ENCODE measurements at places on chromosomes 4 and X.

- no peak for DNase-seq
Observed at GRCh38 chr4:153374442-153374841, 30.0 kb downstream of the MND1 start.

DNA sequence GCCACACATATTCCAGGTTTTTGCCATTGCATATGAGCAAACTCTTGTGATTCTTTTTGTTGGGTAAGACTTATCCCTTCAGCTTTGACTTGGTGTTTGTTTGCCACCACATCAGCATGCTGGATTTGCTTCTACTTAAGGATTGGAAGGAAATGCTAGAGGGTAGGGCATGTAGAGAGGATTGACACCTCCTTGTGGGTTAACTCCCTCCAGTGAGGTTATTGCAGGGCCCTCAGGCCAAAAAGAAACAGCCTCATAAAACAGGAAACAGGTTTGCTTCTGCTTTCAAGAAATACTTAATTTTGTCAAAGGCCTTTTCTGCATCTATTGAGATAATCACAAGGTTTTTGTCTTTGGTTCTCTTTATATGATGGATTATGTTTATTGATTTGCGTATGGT is 15.2 kb upstream of the INPP4B start:
- DNase-seq, result no peak

DNA sequence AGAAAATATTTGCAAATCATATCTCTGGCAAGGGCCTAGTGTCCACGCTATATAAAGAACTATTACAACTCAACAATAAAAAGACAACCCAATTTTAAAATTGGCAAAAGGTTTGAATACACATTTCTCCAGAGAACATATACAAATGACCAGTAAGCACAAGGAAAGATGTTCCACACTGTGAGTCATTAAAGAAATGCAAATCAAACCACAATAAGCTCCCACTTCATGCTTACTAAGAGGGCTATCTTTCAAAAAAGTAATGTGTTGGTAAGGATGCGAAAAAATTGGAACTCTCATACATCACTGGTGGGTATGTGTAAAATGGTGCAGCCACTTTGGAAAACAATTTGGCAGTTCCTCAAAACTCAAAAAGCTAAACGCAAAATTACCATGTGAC is 884.0 kb upstream of the INTU start:
- no peak for DNase-seq

GRCh38 chr4:72991873-72992272 is 77.6 kb downstream of the COX18 start:
- no peak for DNase-seq

GRCh38 chr4:98150092-98150761 is 7.0 kb upstream of the STPG2 start:
- DNase-seq, result no peak

DNA sequence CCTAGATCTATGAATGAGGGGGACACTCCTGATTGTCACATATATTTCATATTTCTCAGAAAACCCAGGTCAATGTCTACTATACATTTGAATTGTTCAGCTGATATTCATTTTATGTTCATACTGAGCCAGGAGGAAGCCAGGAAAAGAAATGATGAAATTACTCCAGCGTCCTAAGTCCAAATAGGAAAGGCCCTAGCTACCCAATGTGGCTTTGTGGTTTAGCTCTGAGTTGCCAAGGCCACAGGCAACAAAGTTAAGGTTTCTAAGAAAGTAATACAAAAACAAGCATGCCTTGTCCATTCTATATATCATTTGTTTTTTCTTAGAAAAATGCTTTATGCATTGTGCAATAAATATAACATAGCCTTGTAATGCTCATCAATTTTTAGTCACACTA is 4.5 kb upstream of the CSN2 start:
- no peak for DNase-seq

- DNase-seq, result no peak
Observed at GRCh38 chr4:123922847-123923246, 526.3 kb downstream of the SPRY1 start.

- no peak for DNase-seq
Observed at GRCh38 chr4:138686106-138686835, 329.3 kb upstream of the NOCT start.

- no peak for DNase-seq
Observed at GRCh38 chrX:30951003-30951402, 61.9 kb upstream of the TAB3 start.

DNA sequence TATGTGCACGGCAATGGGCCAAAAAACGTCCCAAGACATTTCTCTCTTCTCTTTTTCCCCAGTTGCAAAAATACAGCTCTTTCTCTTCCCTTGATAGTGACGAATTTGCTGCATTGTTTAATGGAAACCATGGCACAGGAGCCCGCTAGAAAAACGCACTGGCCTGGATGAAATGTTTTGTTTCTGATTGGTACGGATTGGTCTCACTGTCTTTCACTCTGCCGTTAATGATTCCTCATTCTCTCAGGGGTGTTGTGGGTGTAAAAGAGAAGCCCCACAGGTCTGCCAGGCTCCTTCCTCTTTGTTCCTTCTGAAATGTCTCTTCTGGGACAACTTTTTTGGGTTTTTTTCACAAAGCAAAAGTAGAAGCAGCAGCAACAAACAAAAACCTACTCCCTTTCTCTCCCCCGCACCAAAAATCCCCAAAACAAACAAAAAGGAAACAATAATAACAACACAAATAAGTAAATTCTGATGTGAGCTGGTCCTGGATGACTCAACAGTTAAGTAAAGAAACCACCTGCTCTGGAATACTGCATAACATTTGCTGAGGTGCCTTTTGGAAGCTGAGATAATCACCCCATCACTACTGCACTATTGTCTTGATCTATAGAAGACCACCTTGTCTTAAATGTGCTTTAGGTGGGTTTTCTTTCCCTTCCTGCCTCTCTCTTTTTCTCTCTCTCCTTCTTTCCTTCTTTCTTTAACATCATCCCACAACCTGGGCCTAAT is 89.8 kb downstream of the PLAC1 start:
- no peak for DNase-seq

GRCh38 chr4:87493115-87493514 is 36.1 kb downstream of the SPARCL1 start:
- DNase-seq, result no peak

- no peak for DNase-seq
Observed at GRCh38 chrX:131288738-131289511, at the start of gene IGSF1. Gene IGSF1 (minus strand): TSS chrX:131289306. CDS start chrX:131286674, 2,632 bp downstream.

DNA sequence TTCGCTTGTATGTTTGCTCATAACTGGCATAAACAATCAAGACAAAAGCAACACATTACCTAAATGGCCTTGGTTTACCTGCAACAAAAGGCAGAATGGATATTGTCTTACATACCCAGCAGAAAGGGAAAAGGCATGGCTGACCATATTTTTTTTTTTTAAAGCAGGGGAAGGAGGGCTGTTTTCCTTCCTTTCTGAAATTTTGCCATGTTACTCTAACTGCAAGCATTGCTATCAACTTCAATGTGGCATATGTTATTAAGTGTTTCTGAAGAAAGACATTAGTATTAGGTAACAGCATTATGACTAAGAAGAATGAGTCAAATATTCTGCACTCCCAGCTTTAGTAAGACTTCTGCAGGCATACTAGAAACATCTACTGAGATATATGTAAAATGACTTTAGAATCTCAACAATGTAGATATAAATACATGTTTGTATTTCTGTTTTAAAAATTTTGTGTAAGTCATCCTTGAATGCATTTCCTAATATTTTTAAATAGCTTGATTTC is 512.6 kb upstream of the FAM241A start:
- DNase-seq, result no peak

DNA sequence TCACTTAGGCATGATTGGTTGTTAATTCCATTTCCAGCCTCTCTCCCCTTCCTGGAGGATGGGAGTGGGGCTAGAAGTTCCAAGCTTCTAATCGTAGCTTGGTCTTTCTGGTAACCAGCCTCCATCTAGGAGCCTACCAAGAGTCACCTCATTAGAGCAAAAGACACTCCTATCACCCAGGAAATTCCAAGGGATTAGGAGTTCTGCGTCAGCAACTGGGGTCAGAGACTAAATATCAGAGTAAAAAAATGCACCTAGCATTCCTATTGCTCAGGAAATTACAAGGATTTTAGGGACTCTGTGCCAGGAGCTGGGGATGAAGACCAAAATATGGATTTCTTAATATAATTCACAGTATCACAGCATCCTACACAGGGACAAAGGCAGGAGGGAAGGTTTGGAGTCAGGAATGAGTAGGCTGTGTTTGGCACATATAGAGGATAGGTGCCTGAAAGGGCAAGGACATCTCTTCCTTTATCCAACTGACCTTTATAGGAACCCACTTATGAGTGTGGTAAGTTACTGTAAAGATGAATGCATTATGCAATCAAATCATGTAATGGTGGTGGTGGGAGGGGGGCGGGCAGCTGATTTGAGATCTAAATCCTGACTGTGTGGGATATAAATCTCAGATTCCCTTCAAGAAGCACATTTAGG is 30.5 kb upstream of the LIMCH1 start:
- DNase-seq, result no peak

DNA sequence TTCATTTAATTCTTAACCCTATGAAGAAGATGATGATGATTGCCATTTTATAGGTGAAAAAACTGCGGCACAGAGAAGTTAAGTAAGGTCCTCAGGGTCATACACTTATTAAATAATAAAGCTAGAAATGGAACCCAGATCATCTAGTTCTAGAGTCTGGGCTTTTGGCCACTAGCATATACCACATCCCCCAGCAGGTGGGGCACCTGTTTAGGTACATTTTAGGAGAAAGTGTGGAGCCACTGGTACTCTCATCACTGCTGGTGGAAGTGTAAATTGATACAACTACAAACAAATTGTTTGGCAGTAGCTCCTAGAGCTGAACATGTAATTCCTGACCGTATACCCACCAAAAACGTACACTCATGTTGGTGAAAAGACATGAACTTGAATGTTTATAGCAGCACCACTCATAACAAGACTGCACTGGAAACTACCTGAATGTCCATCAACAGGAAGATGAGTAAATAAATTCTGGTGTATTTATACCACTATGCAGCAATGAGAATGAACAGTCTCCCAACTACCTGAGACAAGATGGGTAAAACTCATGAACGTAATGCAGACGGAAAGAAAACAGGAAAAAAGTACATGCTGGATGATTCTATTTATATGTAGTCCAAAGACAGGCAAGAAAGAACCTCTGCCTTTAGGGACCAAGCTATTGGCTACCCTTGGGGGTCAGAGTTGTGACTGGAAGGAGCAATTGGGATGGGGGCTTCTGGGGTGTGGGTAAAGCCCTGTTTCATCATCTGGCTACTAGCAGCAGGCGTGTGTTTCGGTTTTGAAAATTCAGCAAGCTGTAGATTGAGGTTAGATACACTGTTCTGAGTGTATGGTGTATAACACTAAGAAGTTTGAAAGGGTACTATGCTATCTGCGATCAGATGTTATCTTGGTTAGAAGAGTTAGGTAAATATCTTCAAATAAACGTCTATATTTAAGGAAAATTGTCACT is 72.3 kb upstream of the ADGRG2 start:
- no peak for DNase-seq

DNA sequence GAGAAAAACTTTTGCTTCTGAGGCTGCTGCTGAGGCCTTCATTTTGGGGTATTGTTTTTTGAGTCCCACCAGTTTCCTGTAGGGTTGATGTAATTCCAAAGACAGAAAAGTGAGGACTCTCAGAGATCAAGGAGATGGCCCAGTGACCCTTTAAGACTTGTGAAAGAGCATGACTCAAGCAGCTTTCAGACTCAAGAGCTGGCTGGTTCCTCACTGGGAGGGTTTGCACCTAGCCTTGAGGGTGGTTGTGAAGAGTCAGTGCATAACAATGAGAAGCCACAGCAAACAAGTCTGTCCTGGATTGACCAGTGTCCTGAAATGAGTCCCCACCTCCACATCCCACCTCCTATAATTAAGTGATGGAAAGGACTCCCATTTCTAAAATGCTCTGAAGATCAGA is 89.2 kb downstream of the NHS start:
- no peak for DNase-seq

DNA sequence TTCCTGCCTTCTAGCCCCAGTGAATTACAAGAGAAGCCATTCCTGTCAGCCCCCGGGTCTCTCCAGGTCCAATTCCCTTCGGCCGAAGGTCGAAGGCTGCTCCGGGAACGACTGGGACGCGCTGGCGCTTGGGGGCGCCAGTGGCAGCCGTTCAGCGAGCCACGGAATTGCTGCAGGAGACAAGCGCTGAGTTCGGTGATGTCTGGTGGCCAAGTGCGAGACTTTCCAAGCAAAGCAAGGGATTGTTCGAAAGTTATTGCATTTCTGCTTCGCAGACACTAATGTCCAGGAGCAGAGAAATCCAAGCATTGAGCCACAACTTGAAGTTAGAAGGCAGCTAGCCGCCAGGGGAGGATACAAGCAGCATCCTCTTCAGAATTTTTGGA is 1.1 kb upstream of the DKK2 start:
- DNase-seq, result no peak

DNA sequence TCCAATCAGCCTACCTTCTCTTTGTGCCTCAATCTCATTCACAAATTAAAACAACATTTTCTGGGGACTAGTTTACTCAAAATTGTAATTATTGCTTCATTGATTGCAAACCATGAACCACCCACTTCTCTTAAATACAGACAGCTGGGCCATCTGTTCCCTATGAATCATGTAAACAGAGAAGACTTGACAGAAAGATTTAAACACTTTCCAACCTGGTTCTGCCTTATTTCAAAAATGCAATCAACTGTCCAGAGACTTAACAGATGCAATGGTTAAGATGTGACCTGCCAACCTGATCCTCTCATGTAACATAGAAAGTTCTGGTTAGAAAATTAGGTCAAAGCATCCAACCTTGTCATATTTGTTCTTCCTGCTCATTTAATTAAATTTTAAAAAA is 20.8 kb upstream of the SERTM2 start:
- DNase-seq, result no peak

GRCh38 chr4:2817137-2817536 is 24.3 kb downstream of the SH3BP2 start:
- DNase-seq, result no peak

- no peak for DNase-seq
Observed at GRCh38 chrX:152641996-152642395, 4.3 kb downstream of the GABRQ start.

GRCh38 chr4:99361899-99362275 is 9.3 kb upstream of the ADH1C start:
- no peak for DNase-seq

DNA sequence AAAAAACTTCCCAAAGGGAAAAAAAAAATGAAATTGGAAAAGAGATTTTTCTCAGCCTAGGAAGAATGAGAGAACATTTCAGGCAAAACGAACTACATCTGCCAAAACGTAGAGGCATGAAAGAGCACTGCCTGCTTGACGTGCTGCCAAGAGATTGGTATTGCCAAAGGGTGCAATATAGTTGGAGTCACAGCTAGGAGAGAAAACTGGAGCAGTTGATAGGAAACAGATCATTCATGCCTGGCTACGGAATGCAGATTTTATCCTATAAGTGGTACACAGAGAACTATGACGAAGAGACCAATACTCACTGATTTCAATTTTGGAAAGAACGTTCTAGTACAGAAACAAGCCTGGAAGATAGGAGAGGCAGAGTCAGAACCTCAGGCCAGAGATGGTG is 68.4 kb upstream of the IQCM start:
- no peak for DNase-seq

DNA sequence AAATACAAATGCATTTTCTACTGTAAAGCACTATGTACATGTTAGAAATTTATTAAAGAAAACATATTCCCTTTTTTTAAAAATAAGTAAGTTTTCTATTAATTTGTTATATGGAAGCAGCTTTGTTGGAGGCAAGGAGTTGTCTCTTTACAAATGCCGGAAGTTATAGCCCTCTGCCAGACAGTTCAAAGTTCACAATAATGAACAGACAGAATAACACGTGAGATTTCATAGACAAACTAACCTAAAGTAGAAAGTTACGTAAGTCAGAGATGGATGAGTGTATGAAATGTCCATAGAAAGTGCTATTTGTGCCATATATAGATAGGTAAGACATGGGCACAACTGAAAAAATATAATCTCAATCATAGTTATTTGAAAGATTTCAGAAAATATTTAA is 43.9 kb upstream of the NEIL3 start:
- no peak for DNase-seq

All from SIG-M5 (cell line).